EL (cell line): ENCODE measurements at places on chromosomes 1 and 21.
A peak's percentile ranks its signal among the peaks of the same experiment; 100 is the strongest.

- DNase-seq = peak; percentile 41
These were observed 24.7 kb downstream of the SLC6A17 start for GRCh38 chr1:110174961-110175360.

DNA sequence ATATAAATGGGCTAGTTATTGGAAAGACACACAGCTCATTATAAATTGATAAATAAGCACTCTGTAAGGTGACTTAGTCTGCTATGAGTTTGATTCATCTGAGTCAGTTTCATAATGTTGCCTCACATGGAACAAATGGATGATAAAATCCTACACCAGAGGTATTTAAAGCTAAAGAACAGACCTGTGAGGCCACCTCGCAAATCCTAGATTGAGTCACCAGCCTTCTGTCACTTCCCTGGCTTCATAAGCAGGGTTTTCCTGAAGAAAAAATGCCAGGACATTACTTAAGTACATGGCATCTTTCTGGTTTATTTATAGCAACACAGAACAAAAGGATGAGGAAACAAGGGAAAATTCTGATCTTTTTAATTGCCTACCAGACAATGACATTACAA lies 18.4 kb downstream of the CD2 start:
- no peak for DNase-seq

- DNase-seq = no peak
These were observed 5.0 kb upstream of the GLRX2 start for GRCh38 chr1:193110246-193110645.

DNA sequence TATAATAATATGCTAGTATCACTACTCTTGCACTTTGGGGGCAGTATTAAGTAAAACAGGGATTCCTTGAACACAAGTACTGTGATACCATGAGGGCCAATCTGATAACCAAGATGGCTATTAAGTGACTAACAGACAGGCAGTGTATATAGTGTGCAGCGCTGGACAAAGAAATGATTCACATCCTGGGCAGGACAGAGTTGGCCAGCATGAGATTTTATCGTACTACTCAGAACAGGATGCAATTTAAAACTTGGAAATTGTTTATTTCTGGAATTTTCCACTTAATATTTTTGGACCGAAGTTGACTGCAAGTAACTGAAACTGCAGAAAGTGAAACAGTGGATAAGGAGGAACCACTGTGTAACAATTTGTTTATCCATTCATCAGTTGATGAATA lies 74.6 kb downstream of the DNTTIP2 start:
- DNase-seq = peak; percentile 90

GRCh38 chr1:13583595-13583965 lies at the start of gene PDPN:
TSS of gene PDPN (plus strand) at chr1:13583832. CDS start at chr1:13584034, 202 bp downstream.
- DNase-seq = no peak
